ENCODE measurements at places on chromosomes 1 and 21.
A peak's percentile ranks its signal among the peaks of the same experiment; 100 is the strongest.

DNA sequence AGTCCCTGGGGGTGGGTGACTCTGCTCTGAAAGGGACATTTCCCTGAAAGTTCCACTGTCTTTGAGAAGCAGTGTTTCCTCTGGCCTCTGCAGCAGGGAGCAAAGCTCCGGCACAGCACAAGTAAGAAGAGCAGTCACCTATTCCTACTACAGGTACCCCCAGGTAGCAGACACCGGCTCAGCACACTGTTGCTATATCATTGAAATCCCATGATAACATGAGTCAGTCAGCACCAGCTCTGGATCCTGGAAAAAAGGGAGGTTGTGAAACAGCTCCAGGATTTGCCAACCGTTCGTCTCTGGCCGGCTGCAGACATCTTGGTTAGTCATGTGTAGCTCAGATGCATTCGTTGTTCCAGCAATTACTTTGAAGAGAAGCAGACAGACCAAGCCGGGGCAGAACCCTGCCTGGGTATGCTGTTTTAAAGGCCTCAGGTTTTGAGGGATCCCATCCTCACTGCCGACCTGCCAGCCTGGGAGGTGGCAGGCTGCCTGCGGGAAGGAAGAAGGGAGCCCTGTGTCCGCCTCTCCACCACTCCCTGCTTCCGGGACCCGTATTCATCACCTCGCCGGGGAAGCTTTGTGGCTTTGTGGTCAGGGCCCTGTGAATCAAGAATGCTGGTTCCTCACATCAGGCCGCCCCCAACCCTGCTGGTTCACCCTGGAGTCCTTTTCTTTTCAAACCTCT lies 139.2 kb downstream of the CLIC6 start:
- DNase-seq = peak; percentile 51

DNA sequence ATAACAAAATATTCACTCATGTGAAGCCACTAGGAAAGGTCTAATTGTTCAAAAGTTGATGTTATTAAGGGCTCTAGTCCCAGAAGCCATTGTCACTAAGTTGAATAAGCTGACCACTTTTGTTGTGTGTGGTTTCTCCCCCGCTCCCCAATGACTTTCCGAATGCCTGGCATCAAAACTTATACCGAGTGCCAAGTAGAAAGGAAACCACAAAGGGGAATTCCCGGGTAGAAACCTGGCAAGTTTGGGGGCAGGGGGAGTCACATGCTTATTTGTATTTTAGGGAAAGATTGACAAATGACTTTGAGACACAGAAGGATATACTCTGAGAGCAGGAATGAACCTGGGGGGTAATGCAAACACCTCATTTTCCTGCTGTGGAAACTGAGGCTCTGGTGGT lies 154.1 kb downstream of the TGFBR3 start:
- no peak for DNase-seq

- no peak for DNase-seq
These were observed 52.7 kb downstream of the PKN2 start for GRCh38 chr1:88736633-88737248.

- peak; percentile 41 for DNase-seq
These were observed 14.1 kb upstream of the KCNA2 start for GRCh38 chr1:110620250-110620615.

GRCh38 chr1:203361945-203362719 lies 11.2 kb upstream of the FMOD start:
- DNase-seq = no peak

DNA sequence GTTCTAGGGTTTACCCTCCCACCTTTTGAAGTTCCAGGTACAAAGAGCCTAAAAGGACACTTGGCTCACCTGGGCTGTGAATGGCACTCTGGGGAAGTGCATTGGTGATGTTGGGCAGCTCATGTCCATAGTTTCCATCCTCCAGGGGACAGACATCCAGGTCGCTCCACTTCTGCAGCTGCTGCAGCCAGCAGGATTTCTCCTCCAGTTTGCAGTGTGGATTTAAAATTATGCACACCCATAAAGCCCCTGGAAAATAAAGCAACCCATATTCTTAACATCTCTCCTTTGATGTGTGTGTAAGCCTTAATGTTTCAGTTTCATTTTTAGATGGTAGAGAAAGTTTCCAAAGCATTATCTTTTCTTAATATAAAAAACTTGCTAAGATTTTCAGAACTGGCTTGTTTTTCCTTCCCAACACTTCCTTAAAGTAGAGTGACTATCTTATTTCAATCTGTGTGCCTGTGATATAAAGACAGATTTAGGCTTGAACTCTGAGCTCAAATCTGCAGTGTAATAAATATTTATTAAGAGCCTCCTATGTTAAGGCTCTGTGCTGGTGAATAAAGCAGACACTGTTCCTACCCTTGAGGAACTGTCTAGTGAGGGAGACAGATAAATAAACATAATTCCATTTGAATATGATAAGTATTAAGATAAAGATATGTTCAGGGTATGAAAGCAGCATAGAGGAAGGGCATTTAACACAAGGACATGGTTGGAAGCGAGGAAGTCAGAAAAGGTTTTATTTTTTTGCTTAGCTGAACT lies 39.1 kb downstream of the UROD start:
- DNase-seq = no peak

- DNase-seq = no peak
These were observed 3.4 kb upstream of the GRIK3 start for GRCh38 chr1:37037690-37038089.

- no peak for DNase-seq
These were observed 89.1 kb downstream of the ITSN1 start for GRCh38 chr21:33731447-33731846.

DNA sequence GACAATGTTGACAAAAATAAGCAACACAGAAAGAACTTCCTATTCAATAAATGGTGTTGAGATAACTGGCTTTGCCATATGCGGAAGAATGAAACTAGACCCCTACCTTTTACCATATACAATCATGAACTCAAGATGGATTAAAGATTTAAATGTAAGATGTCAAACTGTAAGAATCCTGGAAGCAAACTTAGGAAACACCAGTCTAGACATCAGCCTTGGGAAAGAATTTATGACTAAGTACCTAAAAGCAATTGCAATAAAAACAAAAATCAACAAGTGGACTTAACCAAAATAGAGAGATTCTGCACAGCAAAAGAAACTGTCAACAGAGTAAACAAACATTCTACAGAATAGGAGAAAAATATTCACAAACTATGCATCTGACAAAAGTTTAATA lies 16.1 kb upstream of the CLDN8 start:
- no peak for DNase-seq

GRCh38 chr21:14591377-14591776 lies 45.3 kb upstream of the SAMSN1 start:
- no peak for DNase-seq

DNA sequence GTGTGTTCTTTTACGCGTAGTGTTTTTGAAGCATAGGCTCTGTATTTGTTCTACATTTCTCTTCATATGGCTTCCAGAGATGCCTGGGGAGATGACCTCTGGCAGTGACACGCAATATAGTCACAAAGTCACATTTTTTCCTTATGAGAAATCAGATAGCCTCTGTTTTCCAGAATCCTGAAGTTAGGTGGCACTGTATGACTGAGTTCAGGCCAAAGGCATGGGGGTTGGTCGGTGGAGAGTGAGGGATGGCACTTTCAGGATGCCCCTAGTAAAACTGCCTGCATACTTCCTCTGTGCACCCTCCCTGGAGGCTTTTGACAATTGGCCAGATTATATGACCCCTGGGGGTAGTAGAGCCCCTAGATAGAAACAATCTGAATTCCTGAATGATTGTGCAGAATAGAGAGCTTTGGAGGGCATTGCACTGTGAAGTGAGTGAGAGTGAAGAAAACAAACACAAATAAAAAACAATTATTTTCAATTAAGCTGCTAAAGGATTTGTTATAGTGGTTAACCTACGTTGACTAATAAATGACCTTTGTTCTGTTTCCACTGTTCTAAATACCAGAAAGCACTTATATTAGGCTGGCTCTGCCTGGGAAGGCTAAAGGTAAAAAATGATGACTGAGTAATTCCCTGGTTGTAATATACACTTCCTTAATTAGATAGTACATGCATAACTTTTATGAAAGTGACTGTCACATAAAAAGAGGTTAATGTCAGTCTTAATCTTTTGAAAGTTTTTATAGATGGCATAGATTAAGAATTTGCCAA lies 1660.8 kb downstream of the PLA2G4A start:
- no peak for DNase-seq

- DNase-seq = no peak
These were observed 56.1 kb upstream of the SH3GLB1 start for GRCh38 chr1:86648255-86648654.

- DNase-seq = no peak
These were observed 60.1 kb downstream of the KIAA0040 start for GRCh38 chr1:175132436-175132835.

DNA sequence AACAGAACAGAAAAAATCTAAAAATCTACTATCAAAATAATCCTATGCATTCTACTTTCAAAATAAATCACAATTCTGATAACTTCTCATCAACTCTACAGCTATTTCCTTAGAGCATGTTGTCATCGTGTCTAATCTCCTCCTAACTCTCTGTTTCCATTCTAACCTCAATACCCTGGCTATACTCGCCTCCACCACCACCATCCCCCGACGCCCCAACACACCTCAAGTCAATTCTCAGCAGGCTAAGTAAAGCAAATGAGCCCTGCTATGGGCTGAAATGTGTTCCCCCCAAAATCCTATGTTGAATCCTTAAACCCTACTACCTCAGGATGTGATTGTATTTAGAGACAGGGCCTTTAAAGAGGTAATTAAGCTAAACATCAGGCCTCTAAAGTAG lies 34.6 kb downstream of the NRDC start:
- DNase-seq = no peak

DNA sequence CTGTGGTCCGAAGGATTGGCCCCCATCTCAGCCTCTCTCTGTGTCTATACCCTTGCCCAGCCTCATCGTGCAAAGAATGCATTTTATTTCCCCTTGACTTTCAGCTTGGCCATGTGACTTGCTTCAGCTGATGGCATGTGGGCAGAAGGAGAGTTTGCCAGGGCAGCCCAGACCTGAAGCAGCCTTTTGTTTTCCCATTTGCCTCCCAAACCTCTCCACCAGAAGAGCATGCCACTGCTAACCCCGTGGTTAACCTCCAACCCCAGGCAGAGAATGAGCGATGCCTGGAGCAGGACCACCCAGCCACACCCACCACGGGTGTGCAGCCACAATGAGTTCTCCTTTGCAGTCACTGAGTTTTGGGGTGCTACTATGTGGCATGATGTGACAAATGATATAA lies 136.4 kb downstream of the SETD4 start:
- no peak for DNase-seq

DNA sequence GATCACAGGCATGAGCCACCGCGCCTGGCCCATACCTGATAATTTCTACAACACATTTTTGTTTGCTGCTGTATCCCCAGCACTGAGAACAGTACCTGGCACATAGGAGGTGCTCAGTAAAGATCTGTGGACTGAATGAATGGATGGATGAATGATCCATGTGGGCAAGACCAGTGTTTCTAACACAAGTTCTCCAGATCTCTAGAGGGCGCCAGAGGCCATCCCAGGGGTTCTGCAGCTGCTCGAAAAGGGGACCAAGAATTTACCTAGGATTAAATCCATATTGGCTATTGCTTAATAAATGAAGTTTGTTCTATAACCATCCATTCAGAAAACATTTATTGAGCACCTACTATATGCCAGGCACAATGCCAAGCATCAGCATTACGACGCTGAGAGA lies 167.7 kb downstream of the ACTL8 start:
- no peak for DNase-seq

All from activated T-cell treated with anti-CD3 and anti-CD28 coated beads, Interleukin-2, amount 50 U/mL, for 1 hour (primary cell).